Germinal center (tissue), 1 donor: ENCODE measurements at places on chromosomes 7 and 10.

DNA sequence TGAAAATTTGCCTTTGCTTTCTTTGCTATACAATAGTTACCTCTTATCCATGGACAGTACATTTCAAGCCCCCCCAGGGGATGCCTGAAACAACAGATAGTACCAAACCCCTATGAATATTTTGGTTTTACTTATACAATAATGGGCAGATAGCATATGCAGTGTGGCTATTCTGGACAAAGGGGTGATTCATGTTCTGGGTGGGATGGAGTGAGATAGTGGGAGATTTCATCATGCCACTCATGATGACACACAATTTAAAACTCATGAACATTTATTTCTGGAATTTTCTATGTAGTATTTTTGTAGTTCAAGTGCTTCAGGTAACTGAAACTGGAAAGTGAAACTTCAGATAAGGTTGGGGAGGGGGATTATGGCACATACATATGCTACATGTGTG, 12.0 kb downstream of the STARD3NL start:
- no peak for DNase-seq

- DNase-seq: no peak
These were observed 260.9 kb downstream of the ADARB2 start for GRCh38 chr10:1476455-1476803.

GRCh38 chr7:2219606-2220005, 13.1 kb downstream of the MAD1L1 start:
- no peak for DNase-seq

- no peak for DNase-seq
These were observed 16.5 kb upstream of the PLAU start for GRCh38 chr10:73894245-73894971.

DNA sequence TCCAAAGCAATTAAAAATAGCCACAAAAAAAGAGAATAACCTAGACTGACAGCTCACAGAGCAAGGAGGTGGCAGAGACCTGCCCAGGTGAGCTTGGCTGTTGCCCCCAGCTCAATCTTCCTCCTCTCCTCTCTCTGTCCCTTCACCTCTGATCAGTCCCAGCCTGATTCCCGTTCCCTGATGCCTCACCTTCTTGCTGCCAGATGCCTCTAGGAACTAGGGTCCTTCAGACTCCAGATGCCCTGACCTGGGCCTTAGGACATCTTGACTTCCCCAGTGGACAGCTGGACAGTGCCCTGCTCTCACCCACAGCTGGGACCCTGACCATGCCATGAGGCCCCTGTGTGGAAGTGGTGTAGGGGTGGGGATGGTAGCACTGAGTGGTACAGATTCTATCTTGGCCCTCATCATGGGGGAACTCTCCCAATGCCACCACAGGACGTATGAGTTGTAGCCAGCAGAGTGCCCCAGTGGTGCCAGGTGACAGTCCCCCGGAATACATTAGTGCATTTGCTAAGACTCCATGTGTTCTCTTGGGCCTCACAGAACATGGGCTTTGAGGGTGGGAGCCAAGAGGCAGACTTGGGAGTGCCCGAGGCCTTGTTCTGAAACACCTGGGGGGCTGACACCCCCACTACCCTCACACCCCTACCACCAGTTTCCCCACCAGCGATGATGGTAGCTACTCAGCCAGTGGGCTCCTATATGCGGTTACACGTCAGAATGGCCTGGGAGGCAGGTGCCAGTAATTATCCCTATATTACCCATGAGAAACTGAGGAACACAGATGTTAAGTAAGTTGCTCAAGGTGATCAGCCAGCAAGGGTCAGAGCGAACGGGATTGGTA, 2.0 kb downstream of the DEPP1 start:
- DNase-seq: no peak

DNA sequence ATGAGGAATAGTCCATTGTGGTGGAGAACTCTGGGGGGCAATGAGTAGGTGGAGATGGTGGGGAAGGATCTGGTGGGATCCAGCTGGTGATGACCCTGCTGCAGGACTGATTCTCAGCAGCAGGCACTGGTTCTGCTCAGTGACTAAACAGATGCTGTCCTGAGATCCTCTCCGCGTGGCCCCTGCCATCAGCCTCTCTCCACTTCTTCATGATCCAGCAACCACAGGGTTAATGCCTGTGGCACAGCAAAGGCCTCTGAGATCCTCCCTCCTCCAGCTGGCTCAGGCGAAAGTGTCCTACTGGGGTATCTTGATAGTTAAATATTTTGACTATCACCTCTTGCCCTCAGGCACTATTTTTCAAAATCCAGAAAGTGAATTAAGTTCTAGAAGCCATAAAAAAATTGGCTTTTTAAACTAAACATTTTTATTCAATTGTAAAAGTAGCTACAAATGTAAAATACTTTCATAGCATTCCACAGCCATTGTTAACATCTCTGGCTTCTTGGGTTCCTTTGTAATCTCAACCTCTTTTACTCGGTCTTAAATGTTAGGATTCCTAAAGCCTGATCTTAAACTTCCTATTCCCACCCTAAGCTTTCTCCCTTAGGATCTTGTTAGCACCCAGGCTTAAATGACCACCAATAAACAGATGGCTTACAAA, 13.1 kb downstream of the PLAU start:
- DNase-seq: no peak
